ENCODE measurements at places on chromosomes 4 and X.

- no peak for DNase-seq
Measured at GRCh38 chr4:82823062-82823461, 24.5 kb upstream of the SCD5 start.

DNA sequence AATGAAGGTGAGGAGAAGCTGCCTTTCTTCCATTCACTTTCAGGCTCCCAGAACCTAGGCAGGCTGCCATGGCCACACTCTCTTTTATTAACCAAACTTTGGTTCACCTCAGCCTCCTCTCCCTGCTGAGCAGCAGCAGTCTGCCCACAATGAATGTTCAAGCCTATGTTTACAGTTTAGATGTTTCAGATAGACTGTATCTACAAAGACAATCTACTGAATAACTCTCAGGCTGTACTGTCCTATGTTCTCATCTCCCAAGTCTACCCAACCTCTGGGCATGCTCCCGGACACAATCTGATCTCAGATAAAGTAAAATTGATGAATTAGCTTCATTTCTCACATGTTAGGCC, 59.2 kb upstream of the TMEM164 start:
- DNase-seq, result no peak

GRCh38 chr4:126687655-126688358, 945.0 kb upstream of the INTU start:
- DNase-seq, result no peak

DNA sequence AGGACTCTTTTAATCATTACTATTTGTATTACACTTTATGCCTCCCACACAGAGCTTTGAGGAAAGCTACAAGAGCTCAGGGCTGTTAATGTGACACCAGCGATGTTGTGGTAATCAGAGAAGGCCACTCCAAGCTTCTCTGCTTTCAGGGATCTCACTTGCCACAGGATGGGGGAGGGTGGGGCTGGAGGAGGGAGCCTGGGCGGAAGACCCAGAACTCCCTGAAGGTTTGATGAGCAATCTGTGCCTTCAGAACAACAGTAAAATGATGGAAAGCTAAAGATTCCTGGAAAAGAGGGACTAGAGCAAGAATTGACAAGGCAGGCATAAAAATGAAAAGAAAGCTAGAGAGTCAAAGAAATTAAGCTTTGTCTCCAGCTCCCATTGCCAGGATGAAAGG, 75.6 kb downstream of the MAML3 start:
- DNase-seq, result no peak

GRCh38 chrX:95760356-95760755, 924.3 kb upstream of the DIAPH2 start:
- no peak for DNase-seq

GRCh38 chrX:134679221-134679620, 20.9 kb upstream of the PLAC1 start:
- no peak for DNase-seq

- no peak for DNase-seq
Measured at GRCh38 chr4:38181286-38181685, 221.1 kb downstream of the PTTG2 start.

DNA sequence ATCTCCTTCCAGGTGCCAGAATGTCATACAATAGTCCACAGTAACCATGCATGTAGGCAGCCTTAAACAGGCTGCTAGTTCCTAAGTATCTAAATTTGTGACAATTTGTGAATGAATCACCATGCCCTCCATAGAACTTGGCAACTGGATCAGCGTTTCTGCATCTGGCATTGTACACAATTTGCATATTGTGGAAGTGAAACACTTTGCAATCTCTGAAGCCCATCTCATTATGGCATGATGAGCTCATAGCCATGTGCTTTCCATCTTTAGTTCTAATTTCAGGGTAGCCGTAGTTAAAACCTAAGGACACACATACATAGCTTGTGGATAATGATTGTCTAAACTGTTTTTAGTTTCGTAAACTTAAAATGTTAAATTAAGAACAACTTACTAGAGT, 573.6 kb downstream of the PPP4R3C start:
- DNase-seq, result no peak

Data from activated CD4-positive, CD25-positive, alpha-beta regulatory T cell treated with anti-CD3 and anti-CD28 coated beads, Interleukin-2, amount 50 U/mL, for 72 hours (primary cell).